ENCODE measurements at places on chromosomes 2 and 18.

DNA sequence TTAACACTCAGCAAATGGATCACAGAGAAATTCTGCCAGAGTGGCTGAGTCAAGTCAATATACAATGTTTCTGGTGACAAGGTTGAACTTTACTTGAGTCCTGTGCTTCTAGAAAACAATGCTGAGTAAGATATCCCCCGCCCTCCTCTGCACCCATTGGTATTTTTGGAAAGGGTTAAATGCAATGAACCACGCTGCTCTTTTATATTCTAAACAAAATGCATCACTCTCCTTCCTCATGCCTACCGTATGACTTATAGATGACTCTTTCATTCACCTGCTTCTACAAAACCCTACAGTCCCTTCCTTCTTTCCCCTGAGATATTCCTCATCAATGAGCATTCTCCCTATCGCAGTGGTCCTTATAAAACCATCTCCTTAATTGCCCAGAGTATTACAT lies 168.8 kb downstream of the TXNL1 start:
- DNase-seq, result no peak

DNA sequence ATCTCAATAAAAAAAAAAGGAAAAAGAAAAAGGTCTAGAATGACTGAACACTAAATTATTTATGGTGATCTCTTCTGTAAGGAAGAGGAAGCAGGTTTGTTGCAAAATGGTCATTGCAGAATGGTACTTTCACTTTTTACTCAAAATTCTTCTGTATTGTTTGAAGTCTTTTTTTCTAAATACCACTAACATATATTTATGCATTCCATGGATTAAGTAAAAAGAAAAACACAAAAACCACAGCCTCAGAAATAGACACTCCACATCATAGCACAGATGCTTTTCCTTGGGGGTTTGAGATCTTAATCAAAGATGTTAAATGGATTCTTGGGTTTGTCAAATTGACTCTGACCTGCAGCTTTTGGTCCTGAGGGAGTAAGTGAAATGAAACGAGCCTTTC lies 47.4 kb downstream of the RHOB start:
- DNase-seq, result no peak

GRCh38 chr2:228938629-228939028 lies 332.5 kb downstream of the PID1 start:
- DNase-seq, result no peak

DNA sequence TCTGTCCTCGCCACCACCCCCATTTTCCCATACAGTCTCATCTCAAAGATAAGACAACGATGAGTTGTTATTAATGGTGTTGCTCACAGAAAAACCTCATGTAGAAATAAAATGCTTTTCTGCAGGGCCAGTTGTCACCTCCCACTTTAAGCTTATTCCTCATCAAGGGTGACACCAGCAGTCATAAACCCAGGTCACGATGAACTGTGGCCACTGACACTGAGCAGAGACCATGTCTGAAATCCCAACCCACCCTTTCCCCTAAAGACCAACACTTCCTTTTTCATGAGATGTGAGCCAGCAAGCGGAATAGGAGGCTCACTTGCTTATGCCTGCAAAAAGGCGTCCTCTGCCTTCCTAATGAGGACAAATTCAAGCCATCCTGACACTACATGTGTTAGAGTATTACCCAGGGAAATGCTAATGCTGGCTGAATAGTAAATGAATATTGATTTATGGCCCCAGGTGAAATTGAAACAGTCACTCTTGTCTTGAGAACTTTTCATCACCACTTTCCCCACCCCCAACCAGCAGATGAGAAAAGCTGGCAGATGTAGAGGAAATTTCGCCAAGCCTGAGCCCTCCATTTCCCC lies 228.4 kb downstream of the MGAT5 start:
- DNase-seq, result no peak

GRCh38 chr2:46825939-46826568 lies 89.6 kb downstream of the MCFD2 start:
- no peak for DNase-seq

DNA sequence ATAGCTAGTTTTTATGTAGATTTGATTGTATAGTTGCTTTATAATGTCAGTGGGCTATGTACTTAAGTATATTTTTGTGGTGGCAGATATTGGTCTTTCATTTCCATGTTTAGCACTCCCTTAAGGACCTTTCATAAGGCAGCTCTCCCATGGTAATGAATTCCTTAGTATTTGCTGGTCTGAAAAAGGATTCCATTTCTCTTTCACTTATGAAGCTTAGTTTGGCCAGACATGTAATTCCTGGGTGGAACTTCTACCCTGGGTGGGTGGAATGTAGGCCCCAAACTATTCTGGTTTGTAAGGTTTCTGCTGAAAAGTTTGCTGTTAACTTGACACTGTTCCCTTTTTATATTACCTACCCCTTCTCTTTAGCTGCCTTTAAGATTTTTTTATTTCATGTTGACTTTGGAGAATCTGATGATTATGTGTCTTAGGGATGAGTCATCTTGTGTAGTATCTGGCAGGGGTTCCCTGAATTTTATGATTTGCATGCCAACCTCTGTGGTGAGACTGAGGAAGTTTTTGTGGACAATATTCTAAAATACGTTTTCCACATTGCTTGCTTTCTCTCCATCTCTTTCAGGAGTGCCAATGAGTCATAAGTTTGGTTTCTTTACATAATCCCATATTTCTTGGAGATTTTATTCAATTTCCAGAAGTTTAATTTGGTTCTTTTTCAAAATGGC lies 65.4 kb upstream of the VRK2 start:
- DNase-seq, result no peak

DNA sequence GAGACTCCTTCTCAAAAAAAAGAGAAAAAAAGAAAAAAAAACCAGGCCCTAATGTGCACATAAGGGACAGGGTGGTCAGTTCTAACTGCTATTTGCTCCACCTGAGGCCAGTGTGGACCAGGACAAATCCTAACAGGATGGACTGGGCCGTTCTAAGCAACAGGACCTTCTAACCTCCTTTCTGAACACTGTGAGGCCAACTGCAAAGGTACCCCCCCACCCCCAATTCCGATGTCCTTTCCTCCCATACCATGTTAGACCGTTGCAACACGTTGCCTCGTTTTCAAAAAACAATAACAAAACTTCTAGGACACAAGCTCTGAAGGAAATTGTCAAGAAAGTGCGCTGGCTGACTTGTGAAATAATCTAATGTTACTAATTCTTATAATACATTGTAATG lies 1.2 kb downstream of the THAP4 start:
- no peak for DNase-seq

- DNase-seq, result no peak
Observed at GRCh38 chr2:125667630-125668029, 988.3 kb upstream of the GYPC start.
